Activated CD8-positive, alpha-beta memory T cell treated with anti-CD3 and anti-CD28 coated beads, Interleukin-2, amount 10 ng/mL, durations not matched to agents 7 days and 5 days (primary cell): ENCODE measurements at places on chromosomes 7 and 10. TPM values are rescaled to one million over a fixed set of nuclear protein-coding genes. Genes with fewer than 3 reads are reported as not detected.

Gene ZNF425
- total RNA-seq: 0.91 TPM

GRCh38 chr10:43653746-43654145 is 5.1 kb upstream of the ZNF32 start:
- no peaks in the 10 kb centered on the region for H3K36me3 ChIP-seq
- H3K4me3 ChIP-seq: no peak overlapping the region
- peaks cover 12% of the 10 kb centered on the region for H3K27me3 ChIP-seq
- DNase-seq: no peak

GRCh38 chr7:85851571-85852193 is 664.8 kb upstream of the SEMA3D start:
- H3K4me1 ChIP-seq: no peaks in the 10 kb centered on the region
- no peak for DNase-seq
- H3K36me3 ChIP-seq: no peaks in the 10 kb centered on the region
- no peaks in the 10 kb centered on the region for H3K27me3 ChIP-seq

Gene SLC26A5
- not detected for total RNA-seq

Gene NEUROG3
- total RNA-seq: not detected

DNA sequence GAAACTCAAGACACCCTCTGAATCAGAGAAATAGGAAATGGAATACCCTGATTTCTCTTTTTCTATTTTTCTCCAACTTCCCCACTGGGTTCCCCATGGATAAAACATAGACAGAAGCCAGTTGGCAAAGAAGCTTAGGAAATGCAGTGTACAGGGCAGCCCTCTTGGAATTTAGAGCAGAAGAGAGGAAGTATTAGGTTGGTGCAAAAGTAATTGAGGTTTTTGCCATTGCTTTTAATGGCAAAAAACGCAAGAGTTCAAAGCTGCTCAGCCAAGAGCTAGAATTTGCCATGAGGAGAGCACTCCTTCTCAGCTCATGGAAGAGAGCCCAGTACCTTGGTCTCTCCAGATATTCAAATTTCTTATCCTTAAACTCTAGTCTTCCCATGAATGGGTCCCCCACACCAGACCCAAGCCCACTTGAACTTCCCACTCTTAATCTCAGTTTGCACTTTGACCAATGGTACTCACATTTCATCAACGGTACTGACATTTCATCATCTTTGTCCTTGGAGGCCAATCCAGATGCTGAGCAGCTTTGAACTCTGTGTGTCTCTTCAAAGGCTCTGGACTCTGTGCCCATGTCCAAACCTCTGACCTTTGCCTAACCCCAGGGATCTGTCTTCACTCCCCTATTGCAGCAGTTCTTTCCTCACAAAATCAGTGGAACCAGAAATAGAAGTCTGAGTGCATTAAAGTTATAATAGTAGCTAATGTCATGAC is 73.2 kb upstream of the PPP1R3C start:
- DNase-seq: no peak
- no peak overlapping the region for H3K27ac ChIP-seq
- no peaks in the 10 kb centered on the region for H3K36me3 ChIP-seq
- H3K4me3 ChIP-seq: no peak overlapping the region
- peaks cover 44% of the 10 kb centered on the region for H3K27me3 ChIP-seq

Gene ANKRD7
- 1.2 TPM for total RNA-seq

Gene OGDHL
- total RNA-seq: 0.09 TPM

- H3K27ac ChIP-seq: no peak overlapping the region
- H3K4me3 ChIP-seq: no peak overlapping the region
- H3K4me1 ChIP-seq: peaks cover 7% of the 10 kb centered on the region
- H3K36me3 ChIP-seq: peaks cover 37% of the 10 kb centered on the region
Observed at GRCh38 chr7:107902381-107902780, 11.4 kb downstream of the DLD start.

Gene ARID5B
- 35.9 TPM for total RNA-seq

DNA sequence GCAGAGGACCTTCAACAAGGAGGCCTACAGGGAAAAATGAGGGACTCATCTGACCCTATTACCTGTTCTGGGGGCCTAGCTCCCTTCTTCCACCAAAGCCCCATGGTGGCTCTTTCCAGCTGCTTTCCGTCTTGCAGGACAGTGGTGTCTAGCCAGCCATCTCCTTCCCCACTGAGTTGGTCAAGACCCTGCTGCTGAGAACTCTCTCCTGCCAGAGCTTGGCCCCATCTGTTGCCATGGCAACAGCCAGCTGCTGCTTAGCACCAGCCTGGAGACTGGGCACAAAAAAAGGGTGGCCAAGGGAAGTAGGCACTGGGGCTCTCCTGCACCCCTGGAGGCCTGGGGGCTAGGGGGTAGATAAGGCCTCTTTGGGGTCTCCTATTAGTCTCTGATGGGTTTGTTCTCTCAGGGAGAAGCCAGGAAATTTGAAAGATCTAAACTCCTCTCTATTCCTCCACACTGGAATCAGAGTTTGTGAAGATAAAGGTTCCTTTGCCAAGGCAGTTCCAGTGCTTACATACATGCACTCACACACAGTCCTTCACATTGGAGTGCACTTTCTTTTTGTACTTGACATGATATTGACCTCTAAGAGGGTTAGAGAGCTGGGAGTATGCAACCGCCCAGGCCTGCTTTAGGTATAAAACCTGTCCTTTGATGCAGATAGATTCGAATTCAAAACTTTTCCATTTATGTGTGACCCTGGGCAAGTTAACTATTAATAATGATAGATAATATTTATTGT is 15.8 kb downstream of the TSPAN33 start:
- H3K36me3 ChIP-seq: no peaks in the 10 kb centered on the region
- no peak for DNase-seq
- no peaks in the 10 kb centered on the region for H3K27me3 ChIP-seq
- H3K4me1 ChIP-seq: no peaks in the 10 kb centered on the region

GRCh38 chr10:85600026-85600743 is 766.4 kb downstream of the GRID1 start:
- no peak overlapping the region for H3K27ac ChIP-seq
- no peak overlapping the region for H3K4me3 ChIP-seq
- peaks cover 2% of the 10 kb centered on the region for H3K27me3 ChIP-seq
- DNase-seq: no peak

Gene GIMAP4
- 60.5 TPM for total RNA-seq

- H3K4me1 ChIP-seq: no peaks in the 10 kb centered on the region
- no peak overlapping the region for H3K4me3 ChIP-seq
- H3K27ac ChIP-seq: no peak overlapping the region
- no peak for DNase-seq
- no peaks in the 10 kb centered on the region for H3K36me3 ChIP-seq
Observed at GRCh38 chr10:20233423-20233822, 417.2 kb downstream of the PLXDC2 start.

DNA sequence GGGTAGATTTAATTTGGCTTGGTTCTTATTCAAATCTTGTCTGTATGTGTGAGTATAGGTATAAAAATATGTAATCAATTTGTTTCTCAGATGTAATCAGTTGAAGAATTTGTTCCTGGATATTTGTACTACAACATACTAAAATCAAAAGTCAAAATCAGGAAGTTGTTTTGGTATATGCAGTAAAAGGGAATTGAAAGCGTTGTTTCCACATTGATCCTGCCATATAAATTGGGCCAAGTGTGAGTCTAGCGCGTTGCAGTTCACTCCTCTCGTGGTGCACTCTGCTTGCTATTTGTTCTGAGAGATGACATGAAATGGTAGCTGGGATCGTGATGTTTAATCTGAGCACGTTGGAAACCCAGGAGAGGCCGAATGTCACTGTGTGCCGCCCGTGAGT is 55.9 kb downstream of the SHH start:
- no peak overlapping the region for H3K27ac ChIP-seq
- H3K4me3 ChIP-seq: no peak overlapping the region
- peaks cover 61% of the 10 kb centered on the region for H3K36me3 ChIP-seq
- no peaks in the 10 kb centered on the region for H3K27me3 ChIP-seq
- no peak for DNase-seq
- H3K4me1 ChIP-seq: peaks cover 48% of the 10 kb centered on the region

DNA sequence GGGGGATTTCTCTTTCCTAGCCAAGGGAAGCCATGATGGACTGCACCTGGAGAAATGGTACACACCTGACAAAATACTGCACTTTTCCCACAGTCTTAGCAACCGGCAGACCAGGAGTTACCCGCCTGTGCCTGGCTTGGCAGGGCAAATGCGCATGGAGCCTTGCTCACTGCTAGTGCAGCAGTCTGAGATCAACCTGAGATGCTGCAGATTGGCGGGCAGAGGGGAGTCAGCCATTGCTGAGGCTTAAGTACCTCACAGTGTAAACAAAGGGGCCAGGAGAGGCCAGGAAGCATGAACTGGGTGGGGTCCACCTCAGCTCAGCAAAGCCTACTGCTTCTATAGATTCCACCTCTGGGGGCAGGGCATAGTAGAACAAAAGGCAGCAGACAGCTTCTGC is 49.4 kb downstream of the OR13A1 start:
- H3K4me3 ChIP-seq: no peak overlapping the region
- peaks cover 71% of the 10 kb centered on the region for H3K27me3 ChIP-seq
- H3K36me3 ChIP-seq: no peaks in the 10 kb centered on the region
- H3K27ac ChIP-seq: no peak overlapping the region
- no peaks in the 10 kb centered on the region for H3K4me1 ChIP-seq

Gene GRID2IP
- 0.14 TPM for total RNA-seq

Gene VIM
- total RNA-seq: 1,771 TPM

Gene ZNF736
- 28.7 TPM for total RNA-seq

Gene LRIT1
- total RNA-seq: not detected

Gene PANK1
- 6.2 TPM for total RNA-seq

Gene ADCYAP1R1
- not detected for total RNA-seq

DNA sequence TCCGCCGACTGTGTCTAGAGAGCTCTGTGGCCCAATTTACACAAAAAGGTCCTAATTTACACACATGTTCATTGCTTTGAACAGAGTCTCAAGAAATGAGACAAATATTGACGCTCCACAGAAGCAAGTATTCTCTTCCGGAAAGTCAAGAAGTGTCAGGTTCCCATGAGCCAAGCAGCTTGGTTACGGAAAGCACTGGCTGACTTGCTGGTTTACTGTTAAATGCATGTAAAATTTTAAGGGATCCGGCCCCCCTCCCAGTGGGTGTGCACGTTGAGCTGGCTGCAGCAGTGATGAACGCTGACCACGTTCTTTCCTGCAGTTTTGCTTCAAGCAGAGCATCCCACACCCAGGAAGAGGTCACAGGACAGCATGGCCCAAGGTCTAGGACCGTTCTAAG is 76.8 kb downstream of the DIP2C start:
- no peaks in the 10 kb centered on the region for H3K4me1 ChIP-seq
- H3K27me3 ChIP-seq: no peaks in the 10 kb centered on the region
- DNase-seq: no peak
- H3K36me3 ChIP-seq: no peaks in the 10 kb centered on the region

Gene CDC14C
- not detected for total RNA-seq

GRCh38 chr7:125876431-125876830 is 946.8 kb upstream of the POT1 start:
- DNase-seq: no peak
- no peak overlapping the region for H3K27ac ChIP-seq
- H3K36me3 ChIP-seq: no peaks in the 10 kb centered on the region
- no peaks in the 10 kb centered on the region for H3K27me3 ChIP-seq

DNA sequence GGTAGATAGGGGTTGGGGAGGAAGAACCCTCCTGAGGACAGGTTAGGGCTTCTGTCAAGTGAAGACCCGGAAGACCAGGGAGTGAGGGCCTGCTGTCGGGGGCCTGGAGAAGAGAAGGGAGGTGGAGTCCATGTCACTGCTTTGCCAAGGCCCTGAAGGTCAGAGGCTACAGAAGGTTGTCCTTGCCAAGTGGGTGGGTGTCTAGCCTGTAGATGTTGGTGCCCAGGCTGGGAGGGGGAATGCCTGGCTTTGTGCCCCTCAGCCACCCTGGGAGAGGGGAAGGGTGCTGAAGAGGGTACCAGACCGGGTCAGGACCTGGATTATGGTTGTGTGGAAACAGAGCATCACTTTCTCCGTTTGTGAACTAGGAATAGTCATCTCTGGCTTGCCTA is 67.2 kb upstream of the AQP1 start:
- H3K36me3 ChIP-seq: no peaks in the 10 kb centered on the region
- no peaks in the 10 kb centered on the region for H3K27me3 ChIP-seq
- no peaks in the 10 kb centered on the region for H3K4me1 ChIP-seq
- no peak overlapping the region for H3K4me3 ChIP-seq
